ENCODE measurements at places on chromosomes 4 and X.

DNA sequence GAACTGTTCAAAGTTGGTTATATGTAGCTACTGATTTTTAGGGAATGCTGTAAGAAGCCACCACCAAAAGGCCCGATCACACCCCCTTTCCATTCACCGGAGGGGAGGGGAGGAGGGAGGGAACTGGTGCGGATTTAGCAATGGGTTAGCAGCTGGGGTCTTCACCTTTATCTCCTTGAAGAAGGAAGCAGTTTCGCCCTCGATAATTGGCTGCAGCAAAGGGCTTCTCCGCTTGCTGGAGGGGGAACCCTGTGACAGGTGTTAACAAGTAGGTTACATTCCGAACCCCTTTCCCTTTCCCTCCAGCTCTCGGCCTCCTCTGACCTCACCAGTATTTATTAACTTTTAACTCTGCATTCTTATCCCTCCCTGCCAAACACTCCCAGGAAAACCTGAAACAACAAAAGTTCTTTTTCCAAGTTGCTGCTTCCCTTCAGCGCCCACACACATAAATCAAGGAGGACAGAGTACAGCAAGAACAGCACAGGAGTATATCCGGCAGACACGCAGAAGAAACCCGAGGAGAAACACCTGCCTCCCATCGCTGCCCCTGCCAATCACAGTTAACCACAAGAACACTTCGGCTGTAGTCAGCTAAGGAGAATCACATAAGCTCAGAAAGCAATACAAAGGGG lies 39.8 kb upstream of the NAP1L5 start:
- DNase-seq, result no peak

DNA sequence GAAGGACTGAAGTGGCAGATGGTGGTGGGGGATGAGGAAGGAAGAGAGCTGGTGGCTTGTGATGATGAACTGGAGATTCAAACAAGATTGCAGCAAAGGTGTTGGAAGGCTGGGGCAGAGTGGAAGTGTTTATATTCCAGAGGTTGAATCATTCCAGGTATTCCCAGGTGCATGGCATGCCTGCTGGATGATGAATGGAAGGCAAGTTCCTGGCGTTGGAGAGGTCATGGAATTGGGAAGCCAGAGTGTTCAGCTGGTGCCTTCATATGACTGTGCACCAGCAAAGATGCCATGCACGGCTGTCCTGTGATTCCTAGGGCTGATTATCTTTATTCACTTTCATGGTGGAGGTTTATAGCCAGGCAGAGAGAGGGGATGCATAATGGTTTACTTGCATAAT lies 135.8 kb upstream of the PUDP start:
- no peak for DNase-seq

DNA sequence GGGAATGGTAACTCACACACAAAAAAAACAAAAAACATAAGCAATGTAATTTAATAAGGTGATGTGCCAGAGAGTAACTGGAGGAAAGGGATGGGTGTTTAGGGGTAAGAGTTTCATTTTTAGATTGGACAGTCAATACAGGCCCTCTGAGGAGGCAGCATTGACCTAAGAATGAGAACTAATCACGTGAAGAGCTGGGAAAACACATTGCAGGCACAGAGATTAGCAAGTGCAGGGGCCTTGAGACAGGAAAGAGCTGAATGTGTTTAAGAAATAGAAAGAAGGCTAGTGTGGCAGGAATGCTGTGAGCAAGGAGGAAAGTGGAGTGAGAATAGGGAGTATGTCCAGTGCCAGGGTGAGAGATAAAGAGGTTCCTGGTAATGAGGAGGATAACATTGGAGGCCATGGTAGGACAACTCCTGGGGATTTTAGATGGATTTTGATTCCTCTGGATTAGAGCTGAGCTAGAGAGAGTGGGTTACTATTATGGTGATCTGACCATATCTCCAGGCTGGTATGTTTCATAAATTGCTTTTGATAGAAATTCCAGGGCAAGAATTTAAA lies 17.6 kb downstream of the PDLIM5 start:
- no peak for DNase-seq

DNA sequence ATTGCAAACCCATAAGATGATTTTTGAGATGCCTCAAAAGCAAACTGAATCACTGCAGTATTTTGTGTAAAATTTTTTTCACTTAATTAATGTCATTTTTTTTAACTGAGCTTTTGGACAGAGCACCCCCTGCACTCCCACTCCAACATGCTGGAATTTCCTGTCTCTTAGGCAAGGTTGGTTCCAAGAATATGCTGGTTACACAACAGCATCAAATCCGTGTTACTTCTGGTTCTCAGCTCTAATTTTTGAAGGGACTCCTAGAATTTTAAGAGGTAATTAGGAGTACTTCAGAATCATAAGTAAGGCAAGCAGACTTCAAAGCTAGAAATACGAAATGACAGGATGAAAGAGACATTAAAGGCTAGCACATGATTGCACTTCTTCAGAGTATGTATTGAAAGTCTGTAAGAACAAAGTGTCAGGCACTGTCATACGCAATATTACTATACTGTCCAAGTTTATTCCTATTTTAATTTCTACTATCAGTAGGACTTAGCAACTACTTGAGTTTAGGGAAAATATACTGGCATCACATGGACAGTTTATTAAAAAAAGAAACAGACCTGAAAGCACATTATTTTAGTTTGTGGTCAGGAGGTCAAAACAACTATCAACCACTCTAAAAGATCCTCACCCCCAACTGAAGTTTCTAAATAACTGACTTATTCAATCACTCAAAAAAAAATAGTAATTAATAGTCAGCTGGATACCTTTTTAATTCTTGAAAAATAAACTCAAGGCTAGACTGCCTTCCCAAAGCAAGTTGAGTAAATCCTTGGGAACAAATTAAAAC lies 1.6 kb upstream of the JCHAIN start:
- DNase-seq, result no peak

DNA sequence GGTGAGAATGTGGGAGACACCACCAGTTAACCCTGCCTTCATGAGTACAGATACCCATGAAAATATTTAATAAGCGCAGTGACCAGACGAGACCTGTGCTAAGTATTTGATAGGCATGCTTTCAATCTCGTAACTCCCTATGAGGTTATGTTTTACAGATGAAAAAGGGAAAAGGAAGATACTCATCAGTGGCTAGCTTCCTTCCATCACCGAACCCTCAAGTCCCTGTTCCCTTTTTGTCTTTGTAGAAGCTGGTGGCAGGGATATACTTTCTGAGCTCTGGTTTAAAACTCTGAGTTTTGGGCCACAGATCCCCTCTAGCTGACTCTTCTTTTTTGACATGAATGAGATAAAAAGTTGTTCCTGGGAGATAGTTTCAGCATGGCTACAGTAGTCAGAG lies 26.3 kb downstream of the AFF1 start:
- DNase-seq, result no peak

- no peak for DNase-seq
These were observed 134.9 kb downstream of the STOX2 start for GRCh38 chr4:184039963-184040383.

DNA sequence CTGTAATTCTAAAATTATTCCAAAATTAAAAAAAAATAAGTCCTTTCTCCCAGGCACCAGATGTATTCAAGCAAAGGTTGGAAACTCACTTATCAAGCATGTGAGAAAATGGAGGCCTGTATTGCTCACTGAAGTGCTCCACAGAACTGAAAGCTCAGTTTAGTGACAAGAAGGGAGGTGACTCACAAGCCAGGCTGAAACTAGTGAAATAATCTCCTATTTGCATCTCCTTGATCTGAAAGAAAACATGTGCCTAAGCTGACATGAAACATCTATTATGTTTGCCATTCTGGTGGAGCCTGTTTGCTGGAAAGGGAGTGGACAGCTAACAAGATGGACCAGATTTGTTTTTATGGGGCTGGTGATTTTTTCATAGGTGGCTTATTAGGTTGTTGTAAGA lies 54.0 kb upstream of the AMELX start:
- no peak for DNase-seq

- no peak for DNase-seq
These were observed 22.1 kb downstream of the TNIP2 start for GRCh38 chr4:2733844-2734574.

DNA sequence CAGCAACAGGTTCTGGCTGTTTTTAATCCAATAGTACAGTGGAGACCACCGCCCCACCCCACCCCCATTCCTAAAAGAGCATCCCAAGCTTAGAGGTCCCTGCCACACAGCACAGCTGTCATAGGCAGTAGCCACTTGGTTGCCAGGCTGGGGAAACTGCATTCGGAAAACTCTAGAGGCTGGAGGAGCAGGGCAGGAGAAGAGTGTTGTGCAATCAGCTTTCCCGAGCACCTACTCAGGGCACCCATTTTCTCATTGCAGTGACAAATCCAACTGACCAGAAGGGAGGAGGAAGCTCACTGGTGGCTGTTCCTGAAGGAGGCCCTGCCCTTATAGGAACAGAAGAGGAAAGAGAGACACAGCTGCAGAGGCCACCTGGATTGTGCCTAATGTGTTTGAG lies 1.1 kb downstream of the CXCL1 start:
- no peak for DNase-seq

GRCh38 chr4:122341886-122342285 lies 36.9 kb upstream of the ADAD1 start:
- no peak for DNase-seq
